Stimulated activated CD4-positive, alpha-beta T cell treated with anti-CD3 and anti-CD28 coated beads, Interleukin-1b, Interleukin-23, amount 100 ng/mL, for 48 hours (primary cell): ENCODE measurements at places on chromosomes 2 and 18.

GRCh38 chr18:22773944-22774343 lies 159.2 kb upstream of the RBBP8 start:
- no peak for DNase-seq

DNA sequence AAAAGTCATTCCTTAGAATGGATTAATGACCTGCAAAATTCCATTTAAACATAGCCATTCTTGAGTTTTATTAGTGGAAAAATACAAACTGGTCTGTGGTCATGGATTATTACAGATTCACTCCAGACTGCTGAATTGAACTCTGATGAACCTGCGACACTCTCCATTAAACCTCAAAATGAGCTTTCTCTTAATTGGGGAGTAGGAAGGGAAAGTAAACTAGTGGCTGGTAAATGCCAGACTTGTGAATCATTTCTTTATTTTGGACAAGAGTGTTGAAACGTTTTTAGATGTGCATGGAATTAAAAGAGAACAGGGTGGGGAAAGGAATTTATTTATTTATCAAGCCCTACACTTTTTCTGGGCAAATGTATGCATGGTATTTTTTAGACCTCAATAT lies 321.2 kb upstream of the FANCL start:
- DNase-seq = no peak

- DNase-seq = no peak
Observed at GRCh38 chr18:35345460-35345921, 1.3 kb upstream of the ZNF24 start.

DNA sequence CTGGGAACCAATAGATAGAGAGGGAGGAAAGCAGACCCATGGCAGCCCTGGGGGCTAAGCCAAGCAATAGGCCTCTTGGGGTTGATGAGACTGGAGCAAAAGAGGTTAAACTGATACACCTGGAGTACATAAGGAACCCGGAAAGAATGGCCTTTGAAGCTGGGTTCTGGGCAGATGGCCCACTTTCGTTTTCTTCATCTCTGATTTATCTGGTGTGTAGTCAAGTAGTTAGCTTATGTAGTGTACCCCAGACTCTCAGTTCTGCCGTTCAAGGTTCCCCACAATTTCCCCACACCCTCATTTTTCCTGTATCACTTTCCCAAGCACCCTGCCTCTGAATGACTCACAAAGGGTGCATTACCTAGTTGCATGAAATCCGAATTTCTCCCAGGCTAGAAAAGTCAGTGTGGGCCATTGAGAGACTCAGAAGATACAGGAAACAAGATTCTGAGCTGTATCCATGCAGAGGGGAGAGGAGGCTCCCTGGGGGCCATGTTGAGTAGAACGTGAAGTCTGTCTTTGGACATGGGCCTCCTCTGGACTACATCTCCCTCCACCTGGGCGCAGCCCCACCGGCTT lies 235.0 kb downstream of the LOXHD1 start:
- no peak for DNase-seq

DNA sequence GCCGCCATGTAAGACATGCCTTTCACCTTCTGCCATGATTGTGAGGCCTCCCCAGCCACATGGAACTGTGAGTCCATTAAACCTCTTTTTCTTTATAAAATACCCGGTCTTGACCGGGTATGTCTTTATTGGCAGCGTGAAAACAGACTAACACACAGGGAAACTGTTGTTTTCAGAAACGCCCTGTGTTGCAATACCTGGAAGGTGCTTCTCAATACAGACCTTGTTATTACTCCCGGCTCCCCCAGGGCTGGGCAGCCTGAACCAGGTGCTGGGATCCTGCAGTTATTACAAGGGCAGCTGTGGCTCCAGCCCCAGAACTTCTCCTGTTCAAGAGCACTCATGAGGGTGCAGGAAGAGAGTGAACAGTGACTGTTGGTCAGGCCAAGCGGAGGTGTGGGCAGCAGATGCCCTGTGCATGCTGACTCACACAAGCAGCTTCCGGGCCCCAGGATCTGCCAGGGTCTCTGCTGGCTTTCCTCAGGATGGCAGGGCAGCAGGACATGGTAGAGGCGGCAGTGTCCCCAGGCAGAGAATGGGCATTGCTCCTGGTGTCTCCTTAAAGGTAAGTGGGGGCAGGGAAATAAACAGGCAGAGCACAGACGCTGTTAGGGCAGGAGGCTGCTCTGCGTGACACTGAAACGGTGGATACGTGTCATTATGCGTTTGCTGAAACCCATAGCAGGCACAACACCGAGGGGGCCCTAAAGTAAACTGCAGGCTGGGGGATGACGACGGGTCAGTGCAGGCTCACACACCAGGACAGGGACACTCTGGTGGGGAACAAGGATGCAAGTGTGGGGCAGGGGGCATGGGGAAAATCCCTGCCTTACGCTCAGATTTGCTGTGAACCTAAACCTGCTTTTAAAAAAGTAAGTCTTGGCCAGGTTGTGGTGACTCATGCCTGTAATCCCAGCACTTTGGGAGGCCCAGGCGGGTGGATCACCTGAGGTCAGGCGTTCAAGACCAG lies 89.1 kb downstream of the NDUFA10 start:
- DNase-seq = no peak

DNA sequence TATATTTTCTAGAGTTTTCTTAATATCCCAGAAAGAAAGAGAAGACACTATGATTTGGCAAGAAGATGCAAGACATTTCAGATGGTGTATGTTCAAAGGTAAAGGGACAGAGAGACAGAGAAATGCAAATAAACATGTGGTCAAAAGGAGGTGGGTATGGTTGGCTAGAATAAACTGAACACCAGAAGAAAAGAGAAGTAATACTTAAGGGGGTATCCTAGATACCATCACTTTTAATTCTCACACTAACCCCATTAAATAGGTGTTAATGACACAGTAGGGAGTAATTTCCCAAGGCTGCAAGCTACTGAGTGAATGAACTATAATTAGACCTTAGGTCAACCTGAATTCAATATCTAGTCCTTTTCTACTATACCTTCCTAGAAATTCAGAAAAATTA lies 111.2 kb upstream of the CD226 start:
- no peak for DNase-seq
